Activated effector memory CD4-positive, alpha-beta T cell treated with Interleukin-2 at 50 U/mL for 16 hours (primary cell): ENCODE measurements at places on chromosomes 1 and 21.

DNA sequence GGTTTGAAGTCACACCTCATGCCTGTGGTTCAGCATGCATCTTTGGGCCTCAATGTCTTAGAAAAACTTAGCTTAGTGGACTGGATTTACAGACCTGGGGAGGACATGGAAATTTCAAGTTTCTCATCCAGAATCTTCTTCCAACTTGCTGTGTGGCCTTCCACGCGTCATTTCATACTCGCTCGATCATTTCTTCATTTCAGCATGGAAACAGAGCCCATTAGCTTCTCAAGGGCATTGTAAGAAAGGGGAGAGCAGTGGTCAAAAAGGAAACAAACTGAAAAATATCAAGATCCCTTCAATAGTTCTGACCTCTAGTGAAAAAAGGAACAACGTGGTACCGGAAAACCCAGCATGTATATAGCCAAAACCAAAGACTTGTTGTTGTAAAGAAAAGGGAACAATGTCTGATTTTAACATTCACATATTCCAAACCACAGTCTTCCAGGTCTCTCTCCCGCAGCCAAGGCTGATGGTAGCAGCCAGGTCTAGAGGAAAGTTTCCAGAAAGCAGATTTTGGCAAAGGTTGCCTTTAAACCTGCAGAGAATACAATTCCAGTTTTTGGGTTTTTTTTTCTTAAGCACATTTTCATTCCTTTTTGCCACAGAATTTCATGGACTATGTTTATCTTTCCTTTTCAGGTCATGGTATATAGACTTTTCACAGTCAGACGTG is 97.0 kb upstream of the CDC42BPA start:
- DNase-seq = no peak

- no peak for DNase-seq
Measured at GRCh38 chr1:92461364-92462097, 25.2 kb downstream of the GFI1 start.

- peak; percentile 11 for DNase-seq
Measured at GRCh38 chr1:179082333-179082998, 596 bp downstream of the TOR3A start.

DNA sequence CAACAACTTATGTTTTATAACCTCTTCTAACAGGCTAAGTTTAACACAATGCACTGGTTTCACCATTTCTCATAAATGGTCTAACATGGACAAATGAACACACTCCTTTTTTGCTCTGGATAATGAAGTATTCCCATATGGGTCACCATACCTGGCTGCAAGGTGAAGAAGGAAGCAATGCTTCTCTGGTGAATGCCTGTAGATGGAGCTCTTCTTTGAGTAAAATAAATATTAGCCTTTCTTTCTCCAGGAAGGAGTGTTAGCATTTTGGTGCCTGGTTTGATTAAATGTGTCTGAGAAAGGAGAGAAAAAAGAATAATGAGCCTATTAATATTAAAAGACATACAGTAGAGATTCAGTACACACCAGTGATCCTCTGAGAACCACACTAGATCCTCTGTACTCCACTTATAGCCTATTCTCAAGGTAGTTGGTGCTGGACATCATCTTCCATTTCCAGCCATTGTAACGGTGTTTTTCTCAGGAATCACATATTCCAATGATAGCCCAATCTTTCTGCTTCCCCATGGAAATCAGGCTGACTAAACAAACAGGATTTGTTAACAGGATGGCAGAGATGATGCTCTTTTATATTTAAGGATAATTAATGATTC is 17.6 kb downstream of the MTFR1L start:
- no peak for DNase-seq

GRCh38 chr1:167805041-167805556 is 83.3 kb downstream of the MPZL1 start:
- DNase-seq = no peak

DNA sequence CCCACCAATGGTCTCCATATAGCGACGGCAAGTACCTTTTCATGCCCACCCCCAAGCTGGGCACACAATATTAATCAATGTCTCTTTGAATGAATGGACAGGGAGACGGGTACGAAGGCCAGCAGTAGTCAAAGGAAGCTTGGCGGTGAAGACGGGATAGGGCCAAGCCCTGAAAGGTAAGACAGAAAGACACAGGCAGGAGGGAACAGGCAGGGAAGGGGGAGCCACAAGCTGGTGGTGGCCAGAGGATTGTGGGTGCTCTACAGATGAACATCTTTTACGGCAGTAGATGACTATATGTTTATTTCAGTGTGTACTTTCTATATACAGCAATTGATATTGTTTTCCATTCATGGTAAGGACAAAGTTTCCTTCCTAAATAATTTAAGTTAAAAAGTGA is 16.3 kb downstream of the CAPZB start:
- no peak for DNase-seq

DNA sequence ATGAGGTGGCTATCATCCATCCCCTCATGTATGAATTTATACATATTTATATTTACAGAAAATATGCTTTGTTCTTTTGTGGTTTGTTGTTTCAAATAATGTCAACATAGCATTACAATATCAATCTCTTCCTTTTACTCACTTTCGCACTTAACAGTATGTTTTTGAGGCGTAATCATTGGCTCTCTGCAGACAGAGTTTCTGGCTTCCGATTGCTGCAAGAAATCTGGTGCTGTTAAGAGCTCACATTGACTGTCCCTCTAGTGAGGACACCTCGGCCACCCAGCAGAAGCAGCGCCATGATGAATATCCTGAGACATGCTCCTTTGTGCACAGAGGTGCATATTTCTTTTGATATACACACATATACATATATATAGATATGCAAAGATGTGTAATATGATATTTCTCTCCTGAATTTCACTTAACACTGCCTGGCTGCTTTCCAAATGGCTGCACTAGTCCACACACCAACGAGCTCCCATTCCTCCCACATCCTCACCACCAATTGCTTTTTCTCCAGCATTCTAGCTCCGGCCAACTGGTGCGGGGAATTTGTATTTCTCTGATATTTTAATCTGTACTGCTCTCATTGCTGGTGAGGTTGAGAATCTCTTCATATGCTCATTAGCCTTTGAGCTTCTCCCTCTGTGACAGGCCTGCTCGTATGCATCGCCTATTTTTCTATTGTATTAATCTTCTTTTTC is 248.4 kb downstream of the SIPA1L2 start:
- no peak for DNase-seq

DNA sequence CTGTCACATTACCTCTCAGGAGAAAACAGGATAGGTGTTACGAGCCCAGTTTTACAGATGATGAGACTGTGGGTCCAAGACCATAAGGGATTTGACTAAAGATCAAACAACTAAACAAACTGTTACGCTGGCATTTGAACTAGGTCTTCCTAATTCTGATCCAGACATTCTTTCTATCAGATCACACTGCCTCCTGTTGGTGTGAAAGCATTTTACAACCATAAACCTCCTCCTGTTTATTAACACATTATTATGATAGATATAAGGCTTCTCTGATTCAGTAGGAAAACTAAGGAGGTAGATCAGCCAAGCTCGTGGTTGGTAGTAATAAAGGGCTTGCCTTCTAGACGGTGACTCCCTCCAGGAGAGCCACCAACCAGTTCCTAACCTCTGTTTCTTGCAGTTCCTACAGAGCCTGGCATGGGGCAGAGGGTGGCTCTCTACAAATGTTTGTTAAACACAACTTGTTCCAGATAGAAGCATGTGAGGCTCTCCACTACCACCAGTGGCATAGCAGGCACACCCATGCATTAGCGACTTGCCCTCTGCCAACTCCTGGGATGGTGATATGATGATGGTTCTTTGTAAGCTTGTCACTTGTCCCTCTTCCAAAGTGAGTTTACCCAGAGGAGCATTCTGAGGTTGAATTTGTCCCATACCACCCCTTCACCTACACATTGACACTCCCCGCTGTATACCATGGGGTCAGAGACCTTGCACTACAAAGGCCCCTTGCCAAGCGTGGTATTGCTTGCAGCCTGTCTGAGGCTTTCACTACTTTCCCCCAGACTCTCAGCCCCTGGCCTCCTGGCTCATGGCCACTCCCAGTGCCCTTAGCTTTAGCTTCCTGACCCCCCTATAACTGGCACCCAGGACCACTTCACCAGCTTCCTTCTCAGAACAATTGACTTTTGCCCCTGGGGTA is 96.4 kb upstream of the HOOK1 start:
- DNase-seq = no peak

GRCh38 chr21:35895598-35895997 is 164.7 kb downstream of the SETD4 start:
- DNase-seq = no peak

DNA sequence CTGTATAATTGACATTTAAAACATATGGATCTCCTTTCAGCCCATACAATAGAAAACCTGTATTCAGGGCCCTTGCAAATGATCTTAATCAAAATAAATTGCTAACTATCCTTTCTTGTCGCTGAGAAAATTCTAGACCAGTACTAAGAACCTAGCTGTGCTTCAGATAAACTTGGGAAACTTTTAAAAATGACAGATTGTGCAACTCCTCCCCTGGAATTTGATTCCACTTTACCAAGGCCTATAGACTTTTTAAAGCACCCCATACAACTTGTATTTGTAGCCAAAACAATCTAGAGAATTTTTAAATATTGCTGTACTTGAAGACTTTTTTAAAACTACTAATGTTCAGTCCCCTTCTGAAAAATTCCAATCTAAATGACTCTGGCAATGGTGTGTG is 51.6 kb downstream of the ZNF644 start:
- no peak for DNase-seq

- no peak for DNase-seq
Measured at GRCh38 chr1:119910618-119911017, 14.3 kb upstream of the ADAM30 start.

DNA sequence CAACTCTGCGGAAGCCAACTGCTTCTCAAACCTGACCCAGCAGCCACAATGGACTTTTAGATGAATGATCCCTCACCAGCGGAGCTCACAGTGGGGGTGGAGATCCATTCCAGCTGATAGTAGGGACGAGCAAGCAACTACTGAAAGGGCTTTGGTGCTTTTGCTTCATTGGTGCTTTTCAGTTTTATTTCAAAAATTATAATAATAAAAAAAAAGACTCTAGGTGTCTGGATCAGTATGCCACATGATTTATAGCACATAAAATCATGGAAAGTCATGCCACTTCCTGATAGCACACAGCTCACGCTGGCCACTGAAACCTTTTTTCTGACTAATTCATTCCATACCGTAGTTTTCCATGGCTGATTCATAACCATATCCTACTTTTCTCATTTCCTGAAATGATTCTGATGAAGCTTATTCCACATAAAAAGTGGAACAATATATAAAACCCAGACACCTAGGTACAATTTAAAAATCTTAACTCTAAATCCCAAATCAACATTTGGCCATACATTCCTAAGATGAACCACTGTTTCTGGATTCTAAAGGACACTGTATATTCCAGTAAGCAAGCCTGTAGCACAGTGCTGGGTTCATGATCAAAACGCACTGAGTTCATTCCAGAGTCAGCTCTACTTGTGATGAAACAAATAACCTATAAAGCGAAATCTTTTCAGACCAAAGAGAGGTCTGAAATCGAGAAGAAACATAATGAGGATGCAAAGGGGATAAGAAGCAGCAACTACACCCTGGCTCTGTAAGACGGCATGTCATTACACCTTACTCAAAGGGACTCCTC is 41.3 kb upstream of the KCNE1 start:
- no peak for DNase-seq

- DNase-seq = no peak
Measured at GRCh38 chr1:197399755-197400521, 131.9 kb downstream of the CRB1 start.

DNA sequence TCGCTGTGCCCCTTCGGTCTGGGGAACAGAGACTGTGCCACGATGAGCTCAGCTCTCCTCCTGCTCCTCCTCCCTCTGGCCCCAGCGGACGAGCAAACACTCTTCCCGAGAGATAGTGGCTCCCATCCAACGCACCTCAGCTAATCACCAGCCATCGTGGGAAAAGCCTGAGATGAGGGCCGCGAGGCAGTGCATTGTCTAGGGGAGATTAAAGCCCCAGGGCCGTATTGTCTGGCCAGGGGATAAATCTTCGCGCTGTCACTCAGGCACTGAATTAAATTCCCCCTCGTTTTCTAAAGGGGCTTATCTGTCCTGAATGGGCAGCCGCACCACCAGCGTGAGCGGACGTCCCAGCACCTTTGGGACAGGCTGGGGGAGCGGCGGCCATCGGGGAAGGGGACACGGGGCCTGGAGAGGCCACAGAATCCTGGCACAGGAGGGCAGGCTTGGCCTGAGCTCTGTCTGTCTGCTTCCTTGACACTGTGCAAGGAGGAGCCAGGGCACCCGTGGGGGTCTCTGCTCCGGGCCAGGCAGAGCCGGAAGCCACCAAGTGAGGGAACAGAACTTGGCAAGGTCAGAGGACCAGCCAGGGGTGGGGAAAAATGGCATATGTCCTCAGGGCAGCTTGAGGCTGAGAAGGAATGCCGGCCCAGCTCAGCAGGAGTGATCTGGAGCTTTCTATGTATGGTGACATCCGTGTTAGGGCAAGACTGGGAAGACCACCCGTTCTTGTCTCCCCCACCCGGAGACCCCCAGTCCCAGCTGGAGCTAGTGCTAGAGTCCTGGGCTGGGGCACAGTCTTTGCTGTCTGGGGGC is 32.3 kb downstream of the PRDM16 start:
- no peak for DNase-seq

- DNase-seq = no peak
Measured at GRCh38 chr1:159067699-159068621, 8.6 kb downstream of the AIM2 start.

DNA sequence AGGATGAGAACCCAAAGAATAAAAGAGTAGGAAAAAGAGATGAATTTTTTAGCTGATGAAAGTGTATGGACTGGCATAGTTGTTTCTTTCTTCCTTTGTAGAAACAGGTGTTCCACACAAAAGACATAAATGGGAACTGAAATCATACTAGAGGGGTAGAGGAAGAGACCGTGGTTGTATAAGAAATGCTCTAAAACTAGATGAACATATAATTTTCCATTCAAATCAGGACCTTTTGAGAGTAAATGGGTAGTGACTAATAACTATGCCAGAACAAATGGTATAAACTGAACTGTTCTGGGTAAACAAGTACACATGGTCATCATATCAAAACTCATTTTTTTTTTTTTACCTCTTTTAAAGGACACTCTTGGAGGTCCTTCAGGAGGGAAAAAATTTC is 344.2 kb downstream of the VAV3 start:
- DNase-seq = no peak

DNA sequence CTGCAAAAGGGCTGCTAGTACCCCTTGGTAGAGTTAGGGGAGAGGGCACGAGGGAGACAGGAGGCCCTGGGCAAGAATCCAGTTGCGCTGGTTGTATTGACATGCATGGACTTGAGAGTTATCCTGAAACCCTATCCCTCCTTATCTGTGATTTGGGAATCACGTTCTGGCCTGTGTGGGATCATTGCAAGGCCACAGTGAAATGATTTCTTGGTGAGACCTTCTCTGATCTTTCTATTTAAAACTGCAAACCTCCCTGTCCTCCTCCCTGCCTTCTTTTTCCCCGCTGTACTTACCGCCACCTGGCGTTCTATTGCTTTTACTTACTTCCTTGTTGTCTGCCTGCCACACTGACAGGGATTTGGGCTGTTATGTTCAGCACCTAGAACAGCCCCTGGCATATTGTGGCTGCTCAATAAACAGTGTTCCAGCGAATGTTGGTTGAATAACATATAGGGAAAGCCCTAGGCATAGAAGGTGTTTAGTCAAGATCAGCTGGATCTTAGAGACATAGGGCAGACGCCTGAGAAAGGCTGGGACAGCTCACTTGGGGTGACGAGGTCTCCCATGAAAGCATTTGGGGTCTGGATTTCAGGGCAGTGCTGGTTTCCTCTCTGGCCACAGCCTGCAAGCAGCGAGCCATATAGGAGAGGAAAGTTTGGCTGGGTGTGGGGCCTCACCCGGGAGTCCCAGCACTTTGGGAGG is 25.6 kb downstream of the ALPL start:
- DNase-seq = no peak

- DNase-seq = no peak
Measured at GRCh38 chr1:59664166-59664565, 150.6 kb upstream of the HOOK1 start.
